Fibroblast of lung (primary cell): ENCODE measurements at places on chromosomes 5 and 9.

DNA sequence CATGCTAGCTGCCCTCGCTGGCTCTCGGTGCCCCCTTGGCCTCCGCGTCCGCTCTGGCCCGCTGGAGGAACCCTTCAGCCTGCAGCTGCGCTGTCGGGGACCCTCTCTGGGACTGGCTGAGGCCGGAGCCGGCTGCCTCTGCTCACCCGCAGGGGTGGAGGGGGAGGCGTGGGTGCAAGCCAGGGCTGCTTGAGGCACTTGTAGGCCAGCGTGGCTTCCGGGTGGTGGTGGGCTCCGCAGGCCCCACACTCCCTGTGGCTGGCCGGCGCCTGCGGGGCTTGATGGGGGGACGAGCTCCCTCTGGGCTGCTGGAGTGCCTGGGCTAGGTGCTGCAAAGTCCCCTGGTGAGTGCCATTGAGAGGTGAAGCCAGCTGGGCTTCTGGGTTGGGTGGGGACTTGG, 429.6 kb downstream of the LRRC70 start:
- no peak overlapping the region for H3K4me3 ChIP-seq
- no peak for DNase-seq
- H3K36me3 ChIP-seq, result no peaks in the 10 kb centered on the region
- no peak overlapping the region for H3K27ac ChIP-seq

DNA sequence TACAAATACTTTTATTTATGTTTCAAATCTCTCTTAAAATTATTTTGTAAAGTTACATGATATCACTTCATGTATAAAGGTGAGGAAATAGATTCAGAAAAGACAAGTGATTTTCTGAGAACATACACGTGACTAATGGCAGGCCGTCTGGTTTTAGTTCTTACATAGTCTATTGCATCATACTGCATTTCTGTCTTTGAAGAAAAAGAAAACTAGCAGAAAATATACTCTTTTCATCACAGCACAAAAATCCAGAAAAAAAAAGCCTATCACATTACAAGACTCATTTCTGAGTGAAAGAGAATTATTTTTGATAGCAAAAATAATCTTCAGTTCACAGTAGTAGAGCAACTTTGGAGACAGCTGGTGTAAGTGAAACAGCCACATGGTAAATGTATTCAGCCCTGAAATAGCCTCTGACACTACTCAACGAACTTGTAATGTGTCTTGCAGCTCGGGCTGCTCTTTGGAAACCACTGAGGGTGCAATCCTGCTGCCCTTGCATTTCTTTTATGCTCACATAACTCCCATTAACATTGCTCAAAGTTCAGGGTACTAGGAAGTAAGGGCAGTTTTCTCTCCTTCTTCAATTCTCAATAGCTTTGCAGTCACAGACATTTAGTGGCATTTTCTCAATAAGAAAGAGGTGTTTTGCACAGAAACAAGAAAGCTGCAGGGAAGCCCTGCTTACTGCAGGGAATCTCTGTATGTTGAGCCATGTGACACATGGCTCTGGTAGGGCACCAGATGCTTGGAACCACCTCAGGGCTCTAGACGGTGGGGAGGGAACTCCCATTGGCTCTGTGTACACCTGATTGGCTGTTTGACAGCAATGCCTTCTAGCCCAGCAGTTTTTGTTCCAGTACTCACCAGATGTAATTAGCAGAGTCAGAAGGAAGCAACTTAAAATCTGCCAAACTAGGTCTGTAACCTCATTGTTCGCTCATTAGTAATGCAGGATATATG, 845.3 kb upstream of the PTPRD start:
- no peak for DNase-seq
- no peak overlapping the region for H3K4me3 ChIP-seq
- H3K27ac ChIP-seq, result no peak overlapping the region
- no peaks in the 10 kb centered on the region for H3K4me1 ChIP-seq
- H3K27me3 ChIP-seq, result no peaks in the 10 kb centered on the region

DNA sequence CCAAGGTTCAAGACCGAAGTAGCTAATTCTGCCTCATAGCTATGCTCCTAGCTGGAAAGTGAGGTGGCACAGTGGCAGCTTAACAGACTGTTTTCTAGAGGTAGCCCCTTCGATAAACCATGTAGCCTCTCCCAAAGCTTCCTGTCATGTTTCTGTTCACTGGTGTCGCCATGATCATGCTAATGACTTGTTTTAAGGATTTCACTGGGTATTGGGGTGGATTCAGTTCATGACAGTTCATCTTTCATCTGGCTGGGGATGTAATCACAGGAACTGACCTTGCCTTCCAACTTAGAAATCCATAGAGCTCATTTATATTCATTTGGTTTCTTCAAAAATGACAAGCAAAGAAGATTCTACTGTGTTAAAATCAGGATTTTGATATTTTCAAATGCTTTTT, 9.4 kb downstream of the POU5F2 start:
- no peaks in the 10 kb centered on the region for H3K4me1 ChIP-seq
- no peaks in the 10 kb centered on the region for H3K36me3 ChIP-seq
- no peak for DNase-seq
- H3K4me3 ChIP-seq, result no peak overlapping the region

DNA sequence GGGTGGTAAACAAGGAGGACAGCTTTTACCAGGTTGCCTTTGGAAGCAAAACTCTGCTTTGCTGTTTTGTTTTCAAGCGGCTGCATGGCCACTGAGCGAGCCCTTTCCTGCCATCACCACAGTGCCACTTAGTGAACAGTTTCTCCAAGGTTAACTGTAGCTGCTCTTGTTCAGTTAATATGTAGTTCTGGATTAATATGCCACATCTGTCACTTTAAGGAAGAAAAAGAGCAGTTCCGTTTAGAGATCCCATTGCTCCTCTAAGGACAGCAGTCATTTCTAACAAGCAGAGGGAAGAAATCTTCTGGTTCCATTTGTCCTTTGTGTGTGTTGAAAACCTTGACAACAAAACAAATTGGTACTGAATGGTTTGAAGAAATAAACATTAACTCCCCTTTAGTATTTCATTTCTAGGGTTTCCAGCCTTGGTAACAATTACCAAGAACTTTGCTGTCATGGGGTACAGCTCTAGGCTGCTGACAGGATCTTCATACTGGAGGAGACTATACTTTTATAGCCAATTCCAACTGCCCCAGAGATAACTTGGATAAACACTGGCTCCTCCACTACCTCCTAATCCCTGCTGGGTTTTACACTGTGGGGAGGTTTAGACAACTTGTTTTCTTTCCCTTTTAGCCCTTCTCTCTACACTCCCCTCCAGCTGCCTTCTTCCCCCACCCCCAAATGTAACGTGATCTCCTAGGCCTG, 10.3 kb upstream of the ABL1 start:
- H3K36me3 ChIP-seq, result no peaks in the 10 kb centered on the region
- H3K4me3 ChIP-seq, result peak overlapping the region; percentile 19
- H3K27ac ChIP-seq, result peak overlapping the region; percentile 71
- peaks cover 21% of the 10 kb centered on the region for H3K4me1 ChIP-seq

DNA sequence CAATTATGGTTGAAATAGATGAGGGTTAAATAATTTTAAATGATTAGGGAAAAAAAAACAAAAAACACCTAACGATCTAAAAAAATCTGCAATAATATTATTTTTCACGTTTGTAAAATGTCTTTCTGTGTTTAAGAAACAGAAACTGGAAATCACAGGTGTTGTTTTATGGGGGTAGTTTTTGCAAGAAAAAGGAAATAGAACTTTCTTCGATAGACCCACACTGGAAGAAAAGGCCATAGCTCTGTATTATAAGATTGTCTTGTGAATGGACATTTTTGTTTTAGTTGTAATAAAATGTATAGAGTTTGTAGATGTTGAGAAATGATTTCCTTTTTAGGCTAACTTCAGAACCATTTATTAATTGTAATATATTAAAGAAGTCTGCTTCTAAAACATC, 5.5 kb downstream of the CSNK1G3 start:
- no peak for DNase-seq
- H3K4me3 ChIP-seq, result no peak overlapping the region
- no peaks in the 10 kb centered on the region for H3K27me3 ChIP-seq
- H3K27ac ChIP-seq, result no peak overlapping the region

GRCh38 chr5:93519740-93520139, 61.3 kb downstream of the NR2F1-AS1 start:
- DNase-seq, result peak; percentile 44
- H3K27ac ChIP-seq, result peak overlapping the region; percentile 16
- peaks cover 8% of the 10 kb centered on the region for H3K4me1 ChIP-seq
- H3K27me3 ChIP-seq, result no peaks in the 10 kb centered on the region
- no peak overlapping the region for H3K4me3 ChIP-seq

DNA sequence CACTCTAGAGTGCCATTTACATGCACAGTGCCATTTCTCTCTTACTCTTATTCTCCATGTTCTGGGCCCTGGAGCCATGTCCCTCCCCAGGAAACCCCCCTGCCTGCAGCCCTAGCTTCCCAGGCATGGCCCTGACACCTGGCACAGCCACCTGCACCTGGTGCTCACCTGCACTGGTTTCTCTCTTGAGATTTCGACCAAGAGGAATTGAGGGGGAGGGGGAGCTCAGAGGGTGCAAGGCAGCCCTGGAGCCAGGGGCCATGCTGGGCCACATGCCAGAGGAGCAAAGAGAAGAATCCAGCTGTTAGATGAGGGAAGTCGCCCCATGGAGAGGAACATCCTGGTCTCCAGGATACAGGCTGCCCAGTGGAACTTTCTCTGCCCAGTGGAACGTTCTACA, 65.0 kb upstream of the RAPGEF1 start:
- peaks cover 17% of the 10 kb centered on the region for H3K27me3 ChIP-seq
- H3K4me1 ChIP-seq, result no peaks in the 10 kb centered on the region
- H3K27ac ChIP-seq, result no peak overlapping the region

DNA sequence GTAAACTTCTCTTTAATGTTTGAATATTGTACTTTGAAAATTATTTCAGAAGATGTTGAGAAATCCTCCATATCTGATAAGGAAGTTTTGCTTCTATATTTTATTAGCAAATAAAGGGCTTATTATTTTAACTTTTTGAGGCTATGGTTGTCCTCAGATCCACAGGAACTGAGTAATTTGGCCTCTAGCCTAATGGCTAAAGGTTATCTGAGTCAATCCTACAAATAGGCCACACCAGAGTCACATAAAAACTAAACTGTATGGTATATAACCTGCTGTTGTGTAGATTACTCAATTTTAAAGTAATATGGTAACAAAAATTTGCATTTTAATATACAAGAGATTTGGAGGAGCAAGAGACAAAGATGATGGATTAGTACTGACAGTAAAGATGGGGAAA, 549.2 kb upstream of the GRAMD2B start:
- H3K4me1 ChIP-seq, result no peaks in the 10 kb centered on the region
- no peak overlapping the region for H3K4me3 ChIP-seq
- DNase-seq, result no peak
- no peaks in the 10 kb centered on the region for H3K36me3 ChIP-seq

GRCh38 chr9:34993502-34994259, 4.1 kb downstream of the DNAJB5 start:
- H3K27ac ChIP-seq, result peak overlapping the region; percentile 81
- peaks cover 27% of the 10 kb centered on the region for H3K4me1 ChIP-seq
- no peaks in the 10 kb centered on the region for H3K27me3 ChIP-seq

DNA sequence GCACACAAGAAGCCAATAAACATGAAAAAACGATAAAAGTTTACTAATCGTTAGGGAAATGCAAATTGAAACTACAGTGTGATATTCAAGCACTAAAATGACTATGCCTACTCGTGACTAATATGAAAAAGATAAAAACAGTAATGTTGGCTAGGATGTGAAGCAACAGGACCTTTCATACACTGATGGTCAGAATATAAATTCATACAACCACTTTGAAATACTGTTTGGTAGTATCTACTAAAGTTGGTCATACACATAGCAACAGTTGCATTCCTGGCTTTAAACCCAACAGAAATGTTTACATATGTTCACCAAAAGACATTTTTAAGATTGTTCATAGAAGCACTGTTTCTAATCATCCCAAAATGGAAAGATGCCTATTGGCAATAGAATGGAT, 24.3 kb downstream of the FBXO38 start:
- H3K27ac ChIP-seq, result no peak overlapping the region
- peaks cover 14% of the 10 kb centered on the region for H3K36me3 ChIP-seq
- H3K4me3 ChIP-seq, result no peak overlapping the region
- no peaks in the 10 kb centered on the region for H3K27me3 ChIP-seq
- no peaks in the 10 kb centered on the region for H3K4me1 ChIP-seq

DNA sequence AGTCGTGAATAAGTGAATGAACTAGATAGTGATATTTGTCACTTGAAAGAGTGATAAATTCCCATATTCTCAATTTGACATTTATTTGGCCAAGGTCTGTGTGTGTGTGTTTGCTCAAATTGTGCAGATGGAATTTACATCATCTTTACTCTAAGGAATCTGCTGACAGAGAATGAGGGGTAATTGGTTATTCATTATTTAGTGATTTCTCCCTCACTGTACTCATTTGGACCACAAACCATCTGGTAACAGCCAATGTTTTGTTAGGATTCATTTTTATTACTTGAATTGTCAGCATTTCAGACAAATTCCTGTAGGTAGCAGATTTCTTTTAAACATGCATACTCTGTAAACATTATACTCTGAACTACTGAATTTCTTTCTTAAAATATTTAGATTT, 15.6 kb downstream of the VCAN start:
- peaks cover 4% of the 10 kb centered on the region for H3K36me3 ChIP-seq
- H3K27ac ChIP-seq, result no peak overlapping the region
- peaks cover 2% of the 10 kb centered on the region for H3K4me1 ChIP-seq
- no peaks in the 10 kb centered on the region for H3K27me3 ChIP-seq
